NCI-H2107 (cell line): ENCODE measurements at places on chromosomes 6 and 20.

- DNase-seq = no peak
These were observed 304.9 kb upstream of the JAG1 start for GRCh38 chr20:10978713-10979112.

GRCh38 chr6:43120944-43121913 is 45.1 kb downstream of the PTK7 start:
- no peak for DNase-seq

GRCh38 chr6:45377043-45377553 is 636 bp downstream of the SUPT3H start:
- DNase-seq = no peak

- DNase-seq = no peak
These were observed 1111.4 kb upstream of the CITED2 start for GRCh38 chr6:140485740-140486449.

- DNase-seq = no peak
These were observed 195.8 kb downstream of the SYNDIG1 start for GRCh38 chr20:24665196-24665595.

GRCh38 chr6:116388924-116389323 is 18.2 kb downstream of the DSE start:
- DNase-seq = no peak

GRCh38 chr20:50120935-50121693 is 8.2 kb upstream of the UBE2V1 start:
- peak; percentile 33 for DNase-seq

DNA sequence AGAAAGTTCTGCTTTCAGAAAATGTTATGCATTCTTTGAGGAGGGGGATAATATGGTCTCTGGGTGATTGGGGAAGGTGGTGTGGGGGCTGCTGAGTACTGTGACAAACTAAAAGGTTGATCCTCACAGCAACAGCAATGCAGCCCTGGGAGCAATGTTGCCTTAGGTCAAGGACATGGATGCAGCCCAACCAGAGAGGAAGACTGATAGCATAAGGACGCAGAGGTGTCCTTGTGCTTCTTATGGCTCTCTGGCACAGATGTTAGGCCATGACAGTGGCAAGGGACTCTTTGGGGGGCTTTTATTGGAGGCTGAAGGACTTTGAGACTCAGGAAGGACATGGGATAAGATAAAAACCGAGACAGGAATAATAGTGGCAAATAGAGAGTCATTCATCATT is 186.2 kb upstream of the PHACTR1 start:
- DNase-seq = no peak

DNA sequence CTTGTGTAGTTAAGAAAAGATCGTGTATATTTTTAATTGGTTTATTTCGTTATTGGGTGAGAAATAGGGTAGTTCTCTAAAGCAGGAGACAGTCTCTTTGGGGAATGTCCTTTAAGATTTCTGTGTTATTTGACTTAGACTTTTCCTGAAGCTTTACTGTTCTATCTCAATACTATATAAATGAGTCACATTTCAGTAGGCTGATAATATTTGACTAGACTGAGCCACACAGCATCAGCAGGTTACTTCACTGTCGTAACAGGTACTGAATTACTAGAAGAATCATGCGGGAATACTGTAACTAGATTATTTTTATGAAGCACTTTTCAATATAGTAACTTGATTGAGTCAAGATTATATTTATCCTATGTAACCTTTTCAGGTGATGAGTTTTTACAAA is 1.4 kb downstream of the SMAP1 start:
- no peak for DNase-seq

DNA sequence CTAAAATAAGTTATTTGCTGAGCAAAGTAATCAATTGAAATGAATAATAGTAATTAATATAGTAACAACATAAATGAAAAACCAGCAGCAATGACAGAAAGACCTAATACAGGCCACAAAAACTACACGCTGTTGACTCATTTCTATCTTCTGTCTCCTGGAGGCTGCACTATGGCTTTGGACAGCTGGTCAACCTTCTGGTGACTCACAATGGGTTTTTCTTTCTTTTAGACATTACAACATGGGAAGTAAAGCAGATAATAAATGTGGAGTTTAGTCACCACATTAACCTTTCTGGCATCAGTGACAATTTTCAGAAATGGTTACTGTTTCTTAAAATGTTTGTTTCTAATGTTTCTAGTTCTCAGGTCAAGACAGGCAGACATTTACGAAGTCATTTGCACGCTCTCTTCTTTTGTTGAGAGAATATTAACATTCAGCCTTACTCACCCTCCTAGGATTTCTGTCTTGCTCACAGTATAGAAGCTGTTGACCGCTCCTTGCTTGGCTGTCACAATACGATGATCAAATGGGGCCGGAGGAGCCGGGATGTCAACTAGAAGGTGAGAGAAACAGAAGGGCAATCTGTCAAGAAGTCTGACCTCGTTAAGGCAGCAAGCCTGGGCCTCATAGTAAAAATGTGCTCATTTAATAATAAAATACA is 62.2 kb downstream of the MYLK4 start:
- no peak for DNase-seq

DNA sequence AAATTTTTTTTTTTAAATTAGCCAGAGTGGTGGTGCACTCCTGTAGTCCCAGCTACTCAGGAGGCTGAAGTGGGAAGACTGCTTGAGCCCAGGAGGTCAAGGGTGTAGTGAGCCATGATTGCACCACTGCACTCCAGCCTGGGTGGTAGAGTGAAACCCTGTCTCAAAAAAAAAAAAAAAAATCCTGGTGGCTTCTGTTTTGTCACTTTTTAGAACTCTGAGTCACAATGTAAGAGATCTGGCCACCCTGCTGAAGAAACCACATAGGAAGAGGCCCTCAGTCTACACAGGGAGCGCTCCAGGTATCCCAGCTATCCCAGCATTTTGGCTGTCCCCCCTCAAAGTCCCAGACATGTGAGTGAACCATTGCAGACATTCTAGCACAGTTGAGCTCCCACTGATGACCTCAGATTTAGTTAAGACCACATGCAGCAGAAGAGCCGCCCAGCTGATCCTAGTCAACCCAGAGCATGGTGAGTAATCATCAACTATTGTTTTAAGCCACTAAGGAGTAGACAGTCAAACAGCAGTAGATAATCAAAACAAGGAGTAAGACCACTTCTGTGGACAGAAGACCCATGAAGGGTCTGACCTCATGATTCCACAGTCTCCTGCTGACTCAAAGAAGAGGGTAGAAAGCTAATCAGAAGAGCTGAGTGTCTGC is 12.7 kb upstream of the ARFGEF2 start:
- no peak for DNase-seq

DNA sequence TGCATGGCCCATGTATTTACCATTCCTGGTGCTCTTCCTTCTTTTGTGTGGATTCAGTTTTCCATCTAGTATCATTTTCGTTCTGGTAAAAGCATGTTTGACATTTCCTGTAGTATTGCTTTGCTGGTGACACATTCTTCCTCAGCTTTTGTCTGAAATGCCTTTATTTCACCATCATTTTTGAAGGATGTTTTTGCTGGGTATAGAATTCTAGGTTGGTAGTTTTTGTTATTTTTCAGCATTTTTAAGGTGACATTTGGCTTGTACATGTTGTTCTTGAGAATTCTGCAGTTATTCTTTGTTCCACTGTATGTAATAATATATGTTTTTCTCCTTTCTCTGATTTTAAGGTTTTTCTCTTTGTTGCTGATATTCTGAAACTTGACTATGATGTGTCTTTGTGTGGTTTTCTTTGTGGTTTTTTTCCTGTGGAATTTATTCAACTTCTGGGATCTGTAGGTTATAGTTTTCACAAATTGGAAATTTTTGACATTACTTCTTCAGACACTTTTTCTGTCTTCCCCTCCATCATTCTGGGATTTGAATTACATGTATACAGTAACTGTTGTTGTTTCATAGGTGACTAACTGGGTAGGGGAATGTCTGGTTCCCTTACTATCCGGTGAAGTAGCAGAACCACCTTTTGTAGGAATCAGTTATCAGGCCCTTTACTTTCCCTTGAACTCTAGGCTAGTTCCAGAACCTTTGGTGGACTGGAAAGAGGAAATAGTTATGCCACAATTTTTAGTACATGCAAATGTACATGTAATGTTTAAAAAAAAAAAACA is 30.2 kb downstream of the SNX9 start:
- DNase-seq = no peak

- peak; percentile 62 for DNase-seq
These were observed 55.1 kb downstream of the ID4 start for GRCh38 chr6:19892260-19892659.
